NT2/D1 (cell line): ENCODE measurements at places on chromosomes 6 and 20.

DNA sequence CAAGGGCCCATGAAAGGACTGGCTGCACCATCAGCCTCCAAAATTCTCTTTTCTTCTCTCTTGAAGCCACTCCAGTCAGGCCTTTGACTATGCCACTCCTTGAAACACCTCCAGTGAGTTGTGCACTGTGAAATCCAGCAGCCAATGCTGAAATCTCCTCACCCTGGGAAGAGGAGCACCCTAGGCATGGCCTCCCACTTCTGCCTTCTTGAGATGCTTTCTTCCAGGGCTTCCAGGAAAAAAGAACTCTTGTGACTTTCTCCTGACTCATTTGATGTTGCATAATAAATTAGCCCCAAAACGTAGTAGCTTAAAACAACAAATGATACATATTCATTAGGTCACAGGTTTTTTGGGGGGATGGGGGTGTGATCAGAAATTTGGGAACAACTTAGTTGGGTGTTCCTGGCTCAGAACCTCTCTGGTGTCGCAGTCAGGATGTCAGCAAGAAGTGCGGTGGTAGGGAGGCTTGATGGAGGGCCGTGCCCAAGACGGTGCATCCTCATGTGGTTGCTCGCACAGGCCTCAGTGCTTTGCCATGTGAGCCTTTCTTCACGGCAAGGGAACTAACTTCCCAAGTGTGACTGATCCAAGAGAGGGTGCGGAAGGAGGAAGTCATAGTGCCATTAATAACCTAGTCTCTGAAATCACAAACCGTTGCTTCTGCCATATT, 12.1 kb downstream of the NCR2 start:
- no peak for DNase-seq

- no peak for DNase-seq
Measured at GRCh38 chr20:62240020-62240685, 1.8 kb downstream of the OSBPL2 start.

GRCh38 chr6:123909989-123910388, 106.3 kb downstream of the NKAIN2 start:
- DNase-seq = no peak

GRCh38 chr20:57432862-57433491, 41.8 kb downstream of the RBM38 start:
- no peak for DNase-seq

- no peak for DNase-seq
Measured at GRCh38 chr6:83870649-83871048, 11.2 kb downstream of the CYB5R4 start.
